ENCODE measurements at places on chromosomes 12 and 14.

DNA sequence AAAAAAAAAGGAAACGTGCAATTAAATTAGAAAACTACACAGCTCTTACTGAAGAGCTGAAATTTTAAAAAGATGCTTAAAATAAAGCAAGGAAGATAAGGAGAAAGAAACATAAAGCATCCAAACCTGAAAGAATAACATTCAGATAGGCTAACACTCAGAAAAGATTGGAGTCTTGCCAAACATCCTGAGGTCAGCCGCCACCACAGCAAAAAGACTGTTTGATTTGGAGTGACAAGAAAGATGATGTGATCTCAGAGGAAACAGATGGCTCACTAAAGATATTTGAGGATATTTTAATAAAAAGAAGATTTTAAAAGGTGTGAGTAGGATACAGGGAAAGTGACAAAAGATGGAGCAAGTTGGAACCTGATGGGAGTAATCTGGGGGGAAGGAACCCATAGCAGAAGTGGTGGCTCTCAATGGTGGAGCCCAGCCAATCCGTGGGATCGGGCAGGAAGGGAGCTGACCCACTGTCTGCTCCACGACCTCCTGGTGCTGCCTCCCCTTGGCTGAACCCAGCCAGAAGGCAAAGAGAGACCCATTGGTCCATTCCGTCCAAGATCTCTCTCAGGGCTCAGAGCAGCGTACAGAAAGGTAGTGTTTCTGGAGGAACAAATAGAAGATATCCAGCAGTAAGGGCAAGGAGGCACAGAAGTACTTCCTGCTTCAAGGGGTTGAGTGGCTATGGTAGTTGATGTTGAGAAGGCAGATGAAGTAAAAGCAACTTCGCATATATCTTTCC is 469.6 kb downstream of the RGS6 start:
- no peak for DNase-seq

DNA sequence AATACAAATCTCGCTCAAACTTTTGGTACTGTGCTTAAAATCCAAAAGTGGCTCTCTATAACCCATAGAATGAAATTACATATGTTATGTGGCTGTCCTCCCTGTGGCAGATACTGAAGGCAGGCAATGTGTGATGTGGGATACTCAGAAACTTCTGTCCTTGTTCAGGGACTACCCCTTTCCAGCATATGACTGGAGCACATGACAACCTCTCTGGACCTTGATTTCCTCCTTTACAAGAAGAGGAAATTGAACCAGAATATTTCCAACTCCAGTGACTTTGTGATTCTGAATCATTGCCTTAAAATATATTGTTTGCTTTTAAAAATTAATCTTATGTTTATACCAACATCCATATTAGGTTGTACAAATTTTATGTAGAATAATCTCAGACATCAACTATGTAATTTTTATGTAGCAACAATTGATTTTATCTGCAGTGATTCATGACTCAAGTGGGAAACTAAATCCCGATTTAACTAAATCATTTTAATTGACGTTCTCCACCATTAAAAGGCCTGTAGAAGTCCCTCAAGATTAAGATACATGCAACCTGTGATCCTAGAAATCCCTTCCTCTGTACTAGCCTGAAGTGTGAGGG is 162.4 kb downstream of the AKAP6 start:
- no peak for DNase-seq

DNA sequence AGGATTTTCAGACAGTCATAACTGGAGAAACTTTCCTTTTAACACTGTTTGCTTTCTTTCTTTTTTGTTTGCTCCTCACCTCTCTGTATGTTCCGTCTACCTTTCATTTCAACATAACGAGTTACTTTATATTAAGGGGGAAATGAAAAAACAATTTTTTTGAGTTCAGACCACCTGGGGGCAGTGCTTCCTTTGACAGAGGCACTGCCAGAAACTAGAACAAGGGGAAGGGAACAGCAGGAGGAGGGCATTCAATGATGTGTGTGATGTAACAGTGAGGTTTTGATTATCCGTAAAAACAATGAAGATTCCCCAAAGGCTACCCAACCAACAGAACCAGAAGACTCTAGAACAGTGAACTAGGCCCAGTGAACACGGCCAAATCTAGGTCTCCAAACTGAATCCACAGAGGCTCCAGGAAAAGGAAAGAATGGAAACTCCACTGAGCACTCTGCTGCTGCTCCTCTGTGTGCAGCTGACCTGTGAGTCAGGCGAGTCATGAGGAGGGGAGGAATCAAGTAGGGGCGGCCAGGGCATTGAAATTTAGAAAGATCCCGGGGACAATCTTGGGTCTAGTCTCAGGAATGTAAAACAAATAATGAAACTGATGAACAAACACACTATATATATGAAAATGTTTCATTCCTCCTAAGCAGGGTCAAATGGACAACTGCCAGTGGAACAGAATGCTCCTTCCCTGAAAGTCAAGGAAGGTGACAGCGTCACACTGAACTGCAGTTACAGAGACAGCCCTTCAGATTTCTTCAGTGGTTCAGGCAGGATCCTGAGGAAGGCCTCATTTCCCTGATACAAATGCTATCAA is 323.5 kb downstream of the DAD1 start:
- DNase-seq: no peak

- DNase-seq: no peak
Observed at GRCh38 chr14:61588419-61588901, 106.9 kb upstream of the HIF1A start.

DNA sequence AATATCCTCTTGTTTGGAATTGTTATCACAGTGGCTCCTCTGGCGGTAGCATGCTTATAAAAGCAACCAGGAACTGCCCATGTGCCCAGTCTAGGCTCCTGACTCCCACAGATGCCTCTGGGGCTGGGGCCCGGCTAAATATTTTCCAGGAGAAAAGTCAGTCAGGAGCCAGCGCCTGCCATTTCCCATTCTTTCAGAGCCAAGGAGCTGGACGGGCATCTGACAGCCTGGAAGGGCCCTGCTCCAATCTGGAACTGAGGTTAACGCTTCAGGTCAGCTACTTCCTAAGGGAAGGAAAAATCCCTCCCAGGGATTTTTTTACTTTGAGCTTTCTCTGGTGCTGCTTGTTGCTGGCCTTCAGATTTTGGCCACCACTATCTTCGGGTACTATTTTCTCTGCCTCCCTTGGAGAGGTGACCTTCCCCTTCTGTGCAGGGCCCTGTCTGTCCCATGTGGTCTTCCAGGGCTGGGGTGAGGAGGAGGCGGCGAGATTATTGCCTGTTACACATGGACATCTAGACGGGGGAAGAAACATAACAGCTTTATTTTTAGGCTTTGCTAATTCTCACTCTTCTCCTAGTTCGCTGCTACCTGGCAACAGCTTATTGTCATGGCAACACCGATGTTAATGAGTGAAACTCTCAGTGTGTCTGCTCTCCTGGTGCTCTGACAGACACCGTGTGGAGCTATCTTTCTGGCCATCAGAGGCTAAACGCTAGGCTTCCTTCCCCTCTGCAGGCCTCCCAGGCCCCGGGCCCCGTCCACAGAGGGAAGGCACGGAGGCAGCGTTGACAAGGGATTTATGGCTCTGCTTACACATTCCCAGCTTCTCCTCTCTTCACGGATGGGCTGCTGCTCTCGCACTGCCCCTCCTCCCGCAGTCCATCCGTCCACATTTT is 160.4 kb downstream of the CACNA1C start:
- DNase-seq: no peak

DNA sequence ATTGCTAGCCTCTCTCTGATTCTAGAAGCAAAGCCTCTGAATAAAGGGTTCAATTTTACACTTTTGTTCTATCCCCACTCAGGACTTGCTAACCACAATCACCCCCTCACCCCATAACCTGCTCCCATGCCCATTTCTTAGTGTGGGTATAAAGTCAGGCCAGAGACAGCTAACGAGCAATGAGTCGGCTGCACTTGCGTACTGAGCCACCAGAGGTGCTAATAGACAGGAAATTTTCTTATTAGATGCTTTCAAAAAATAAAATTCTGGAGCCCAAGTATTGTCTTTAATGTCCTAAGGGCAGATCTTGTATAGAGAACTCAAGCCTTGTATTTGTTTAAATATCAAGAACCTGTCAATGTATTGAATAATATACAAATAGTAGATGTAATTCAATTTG is 256.9 kb downstream of the SYT1 start:
- no peak for DNase-seq

- no peak for DNase-seq
Observed at GRCh38 chr12:14357486-14357885, 8.0 kb upstream of the ATF7IP start.

- no peak for DNase-seq
Observed at GRCh38 chr12:52976574-52977071, 27.7 kb downstream of the KRT18 start.

GRCh38 chr12:83250866-83251265 is 564.2 kb downstream of the TMTC2 start:
- DNase-seq: no peak

DNA sequence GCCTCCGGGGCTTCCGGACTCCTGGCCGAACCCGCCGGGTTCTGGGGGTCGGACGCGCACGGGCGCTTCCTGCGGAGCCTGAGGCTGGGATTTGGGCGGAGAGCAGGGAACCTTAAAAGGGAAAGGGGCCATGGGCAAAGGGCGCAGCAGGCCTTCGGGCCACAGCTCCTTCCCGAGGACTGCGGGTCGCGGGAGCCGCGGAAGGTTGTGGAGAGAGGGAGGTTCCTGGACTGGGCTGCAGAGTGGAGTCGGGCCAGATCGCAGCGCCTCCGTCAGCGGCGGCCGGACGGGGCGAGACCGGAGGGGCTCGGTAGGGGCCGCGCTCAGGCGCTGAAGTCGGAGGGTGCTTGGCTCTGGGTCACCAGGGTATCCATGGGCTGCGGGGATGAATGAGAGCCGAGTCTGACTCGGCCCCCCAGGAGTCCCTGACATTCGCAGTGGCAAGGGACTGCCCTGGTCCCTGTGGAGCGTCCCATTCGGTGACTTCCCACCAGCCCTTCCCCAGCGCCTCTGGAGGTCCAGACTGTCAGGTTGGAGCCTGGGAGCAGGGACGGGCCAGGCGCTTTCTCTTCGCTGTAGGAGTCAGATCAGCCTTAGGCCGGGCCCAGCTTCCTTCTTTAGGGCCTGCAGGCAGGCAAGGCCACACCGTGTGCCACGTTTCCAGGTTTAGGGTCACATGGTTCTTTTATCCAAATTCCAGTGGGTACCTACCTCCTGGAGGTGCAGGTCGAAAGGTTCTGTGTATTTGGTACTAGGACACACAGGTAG is 938 bp upstream of the SLC25A29 start:
- DNase-seq: no peak

DNA sequence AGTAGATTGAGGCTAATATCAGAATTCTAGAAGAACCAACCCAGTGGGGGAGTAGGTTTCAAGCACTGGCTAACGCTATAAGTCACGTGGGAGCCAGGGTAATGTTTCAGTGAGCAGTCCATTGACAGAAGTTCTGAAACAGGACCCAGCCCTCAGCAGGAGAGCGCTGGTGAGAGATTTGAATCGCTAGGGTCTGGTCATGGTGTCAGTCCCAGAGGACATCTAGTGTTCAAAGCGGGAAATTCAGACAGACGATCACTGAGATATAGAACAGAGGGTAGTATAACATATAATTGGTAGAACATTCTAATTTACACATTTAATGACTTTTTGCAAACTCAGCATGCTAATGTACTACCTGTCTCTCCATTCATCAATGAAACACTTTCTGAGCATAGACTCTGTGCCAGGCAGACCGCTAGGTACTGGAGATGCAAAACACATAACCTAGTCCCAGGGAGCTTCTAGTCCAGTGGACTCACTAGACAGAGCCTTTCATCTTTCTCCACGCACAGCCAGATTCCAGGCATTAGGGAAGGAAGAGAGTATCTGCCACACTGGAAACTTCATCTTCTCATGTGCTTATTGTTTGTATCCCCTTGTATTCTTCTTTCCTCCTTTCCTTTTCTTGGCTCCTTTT is 35.4 kb upstream of the RNASE3 start:
- no peak for DNase-seq

- no peak for DNase-seq
Observed at GRCh38 chr12:103268831-103269514, 226.8 kb downstream of the C12orf42 start.

DNA sequence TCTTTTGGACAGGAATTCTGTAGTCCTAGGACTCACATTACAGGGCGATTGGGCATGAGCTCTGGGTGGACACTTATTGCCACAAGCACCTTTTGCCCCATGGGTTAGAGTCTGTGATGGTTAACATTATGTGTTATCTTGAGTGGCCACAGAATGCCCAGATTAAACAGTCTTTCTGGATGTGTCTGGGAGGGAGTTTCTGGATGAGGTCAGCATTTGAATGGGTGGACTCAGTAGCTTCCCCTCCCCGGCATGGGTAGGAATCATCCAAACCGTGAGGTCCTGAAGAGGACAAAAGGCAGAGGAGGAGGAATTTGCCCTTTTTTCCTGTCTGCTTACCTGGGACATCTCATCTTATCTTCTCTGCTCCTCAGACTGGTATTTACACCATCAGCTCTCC is 85.6 kb downstream of the BMP4 start:
- no peak for DNase-seq

GRCh38 chr12:18813753-18814152 is 75.8 kb downstream of the CAPZA3 start:
- DNase-seq: no peak

- DNase-seq: no peak
Observed at GRCh38 chr12:119964929-119965328, 24.1 kb upstream of the BICDL1 start.

GRCh38 chr12:4957761-4958160 is 48.1 kb downstream of the KCNA1 start:
- DNase-seq: no peak

GRCh38 chr12:29216797-29217575 is 67.9 kb downstream of the FAR2 start:
- no peak for DNase-seq

DNA sequence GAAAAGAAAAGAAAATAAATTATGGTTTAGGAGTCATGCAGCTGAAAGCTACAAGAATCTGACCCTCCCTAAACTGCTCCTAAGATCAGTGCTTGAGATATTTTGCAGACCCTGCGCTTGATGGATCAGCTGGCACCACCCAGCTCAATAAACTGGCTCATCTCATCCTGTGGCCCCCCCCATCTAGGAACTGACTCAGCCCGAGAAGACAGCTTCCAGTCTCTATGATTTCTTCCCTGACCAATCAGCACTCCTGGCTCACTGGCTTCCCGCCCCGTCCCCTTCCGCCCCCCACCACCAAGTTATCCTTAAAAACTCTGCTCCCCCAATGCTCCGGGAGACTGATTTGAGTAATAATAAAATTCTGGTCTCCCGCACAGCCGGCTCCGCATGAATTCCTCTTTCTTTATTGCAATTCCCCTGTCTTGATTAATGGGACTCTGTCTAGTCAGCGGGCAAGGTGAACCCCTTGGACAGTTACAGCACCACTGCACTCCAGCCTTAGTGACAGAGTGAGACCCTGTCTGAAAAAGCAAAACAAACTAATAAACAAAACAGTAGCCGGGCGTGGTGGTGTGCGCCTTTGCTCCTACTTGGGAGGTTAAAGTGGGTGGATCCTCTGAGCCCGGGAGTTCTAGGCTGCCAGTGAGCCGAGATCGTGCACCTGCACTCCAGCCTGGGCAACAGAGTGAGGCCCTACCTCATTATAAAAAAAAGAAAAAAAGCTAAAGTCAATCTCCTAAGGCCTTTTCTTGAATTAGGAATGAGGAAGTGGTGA is 24.5 kb upstream of the SPTLC2 start:
- no peak for DNase-seq

DNA sequence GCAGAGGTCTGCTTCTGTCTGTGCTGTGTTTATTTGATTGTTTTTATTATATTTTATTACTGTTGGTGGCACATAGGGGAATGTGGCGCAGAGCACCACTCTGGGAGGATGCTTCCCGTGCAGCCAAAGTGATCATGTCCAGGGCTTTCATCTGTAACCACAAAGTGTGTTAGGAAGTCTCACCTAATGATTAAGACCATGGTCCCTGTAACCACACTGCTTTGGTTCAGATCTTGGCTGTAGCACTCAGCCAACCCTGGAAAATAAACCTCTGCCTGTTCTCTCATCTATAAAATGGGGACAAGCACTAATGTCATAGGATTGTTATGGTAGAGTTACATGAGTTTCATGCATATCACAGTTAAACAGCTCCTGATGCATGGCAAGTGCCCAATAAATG is 1.9 kb downstream of the RESF1 start:
- no peak for DNase-seq
